Jurkat, Clone E6-1 (cell line): ENCODE measurements at places on chromosomes 3 and 15.

DNA sequence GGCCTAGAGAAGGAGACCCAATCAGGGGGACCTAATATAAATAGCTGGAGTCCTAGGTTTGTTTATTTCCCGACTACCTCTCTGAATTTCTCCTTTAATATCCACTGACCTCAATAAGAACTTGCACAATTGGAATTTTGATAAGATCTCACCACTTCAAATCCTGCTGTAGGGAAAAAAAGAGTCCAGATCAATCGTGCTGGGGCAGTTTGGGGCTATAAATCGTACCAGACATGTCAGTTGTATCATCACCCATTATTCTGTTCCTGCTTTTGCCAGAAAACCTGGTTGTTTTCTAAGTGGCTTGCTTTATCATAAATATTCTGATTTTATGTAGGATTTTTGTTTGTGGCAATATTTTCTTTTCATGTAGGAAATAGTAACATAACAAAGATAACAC is 281.3 kb downstream of the DIPK2A start:
- DNase-seq = no peak

GRCh38 chr15:39515765-39516164 is 65.1 kb upstream of the THBS1 start:
- no peak for DNase-seq

GRCh38 chr15:89751748-89752147 is 699 bp upstream of the MESP1 start:
- no peak for DNase-seq

DNA sequence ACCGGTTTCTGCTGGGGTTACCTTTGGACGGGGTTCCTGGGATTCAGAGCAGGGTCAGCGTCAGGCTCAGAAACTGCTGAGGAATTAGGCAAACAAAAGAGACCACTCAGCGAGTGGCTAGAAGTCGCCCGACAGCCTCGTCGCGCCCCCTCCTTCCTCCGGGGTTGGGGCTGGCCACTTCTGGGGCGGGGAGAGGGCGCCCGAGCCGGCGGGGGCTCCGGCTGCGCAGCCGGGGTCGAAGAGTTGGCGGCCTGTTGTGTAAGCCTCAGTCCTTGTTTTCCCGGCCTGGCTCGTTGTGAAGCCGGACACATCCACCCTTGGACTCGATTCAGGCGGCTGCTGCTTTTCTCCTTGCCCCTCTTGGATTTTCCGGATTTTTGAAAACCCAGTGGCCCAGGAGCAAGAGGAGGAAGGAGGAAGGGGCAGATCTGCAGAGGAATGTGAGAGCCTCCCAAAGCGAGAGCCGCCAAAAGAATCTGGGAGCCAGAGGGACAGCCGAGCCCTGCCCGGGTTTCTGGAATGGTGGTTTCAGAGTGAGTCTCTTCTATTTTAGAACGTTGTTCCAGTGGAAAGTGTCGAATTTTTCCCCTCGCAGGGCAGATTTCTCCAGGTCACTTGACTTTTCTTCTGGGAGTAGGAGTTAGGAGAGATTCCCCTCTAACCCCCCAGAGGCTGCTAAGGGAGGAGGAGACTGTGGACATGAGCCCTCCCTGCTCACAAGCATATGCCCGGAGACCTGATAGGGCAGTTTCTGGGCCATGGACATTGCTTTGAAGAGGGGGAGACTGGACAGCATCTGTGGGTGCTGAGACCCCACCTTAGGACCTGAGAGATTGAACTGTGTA is 666 bp downstream of the SNX33 start:
- no peak for DNase-seq

GRCh38 chr15:36414670-36415069 is 164.8 kb upstream of the CDIN1 start:
- no peak for DNase-seq

GRCh38 chr3:40768046-40768445 is 243.3 kb downstream of the ZNF621 start:
- no peak for DNase-seq
